ENCODE measurements at places on chromosomes 12 and 14.

DNA sequence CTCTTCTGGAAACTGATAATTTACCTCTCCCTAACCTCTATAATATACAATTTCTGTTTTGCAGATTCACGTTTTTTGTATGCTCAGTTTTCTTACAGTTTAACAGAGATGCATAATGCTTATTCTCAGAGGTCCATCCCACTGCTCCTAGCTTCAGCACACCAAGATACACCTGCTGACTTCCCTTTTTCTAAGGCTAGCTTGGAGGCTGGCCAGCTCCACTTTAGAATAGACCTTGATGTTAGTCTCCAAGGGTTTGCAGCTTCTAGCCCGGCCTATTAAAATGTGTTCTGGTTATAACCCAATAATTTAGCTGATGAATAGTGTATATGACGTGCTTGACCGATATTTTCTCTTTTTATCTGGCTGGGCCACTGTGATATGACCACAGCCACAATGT lies 261.2 kb downstream of the EGLN3 start:
- DNase-seq = no peak

- DNase-seq = no peak
These were observed 77.1 kb upstream of the ACTN1 start for GRCh38 chr14:69055999-69056788.

- peak; percentile 30 for DNase-seq
These were observed 523 bp downstream of the WSB2 start for GRCh38 chr12:118060301-118061010.

DNA sequence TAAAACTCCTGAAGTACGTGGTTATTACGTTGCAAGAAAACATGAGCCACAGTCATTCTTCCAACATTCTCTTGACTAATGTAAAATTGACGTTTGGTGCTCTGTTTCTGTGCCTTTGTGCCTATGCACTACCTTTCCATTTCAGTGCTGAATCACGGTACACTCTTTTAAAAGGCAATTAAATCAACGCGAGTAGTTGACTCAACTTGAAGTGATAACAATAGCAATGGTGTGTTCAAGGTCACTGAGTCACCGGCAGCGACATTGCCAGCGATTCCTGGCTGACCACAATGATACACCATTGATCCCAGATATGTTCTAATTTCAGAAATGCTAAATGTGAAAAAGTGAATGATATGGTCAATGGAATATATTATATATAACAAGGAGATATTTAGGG lies 17.8 kb downstream of the AK7 start:
- no peak for DNase-seq

GRCh38 chr12:129363041-129363440 lies 509.8 kb downstream of the GLT1D1 start:
- DNase-seq = no peak

GRCh38 chr14:101654051-101654450 lies 92.8 kb downstream of the DIO3 start:
- no peak for DNase-seq

DNA sequence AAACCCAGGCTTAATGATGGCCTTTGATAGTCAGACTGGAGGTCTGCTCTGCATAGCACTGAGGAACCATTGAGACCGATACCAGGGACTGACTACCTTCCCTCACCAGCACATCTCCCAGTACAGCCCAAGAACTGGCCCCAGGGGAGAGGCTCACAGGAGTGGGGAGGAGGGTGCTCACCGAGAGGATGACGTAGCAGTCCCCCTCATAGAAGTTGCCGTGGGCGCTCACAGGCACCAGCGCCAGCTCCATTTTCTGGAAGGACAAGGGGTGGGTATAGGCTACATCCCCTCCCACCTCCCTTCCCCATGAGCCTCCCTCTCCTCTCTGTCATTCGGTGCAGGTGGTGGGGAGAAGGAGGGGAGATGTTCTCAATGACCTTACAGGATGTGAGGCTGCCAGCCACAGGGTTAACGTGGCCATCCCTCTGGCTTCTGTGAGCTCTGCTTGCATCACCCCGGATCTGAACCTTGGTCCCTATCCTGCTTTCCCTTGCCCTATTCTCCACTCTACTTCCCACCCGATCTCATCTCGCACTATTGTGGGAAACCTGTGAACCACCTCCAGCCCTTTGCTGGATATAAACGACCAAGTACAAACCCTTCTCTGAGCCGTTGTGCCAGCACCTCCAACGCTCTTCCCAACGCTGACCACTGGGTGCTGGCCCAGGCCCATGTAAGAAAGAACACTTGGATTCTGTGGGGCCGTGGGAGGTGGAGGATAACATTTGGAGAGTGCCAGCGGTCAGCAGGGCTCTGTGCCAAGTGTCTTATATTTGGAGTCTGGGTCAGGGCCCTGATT lies 4.4 kb downstream of the AVIL start:
- no peak for DNase-seq

GRCh38 chr12:31008241-31008761 lies 65.4 kb upstream of the DDX11 start:
- DNase-seq = no peak

- DNase-seq = no peak
These were observed 20.5 kb downstream of the RBMS2 start for GRCh38 chr12:56542164-56542563.

DNA sequence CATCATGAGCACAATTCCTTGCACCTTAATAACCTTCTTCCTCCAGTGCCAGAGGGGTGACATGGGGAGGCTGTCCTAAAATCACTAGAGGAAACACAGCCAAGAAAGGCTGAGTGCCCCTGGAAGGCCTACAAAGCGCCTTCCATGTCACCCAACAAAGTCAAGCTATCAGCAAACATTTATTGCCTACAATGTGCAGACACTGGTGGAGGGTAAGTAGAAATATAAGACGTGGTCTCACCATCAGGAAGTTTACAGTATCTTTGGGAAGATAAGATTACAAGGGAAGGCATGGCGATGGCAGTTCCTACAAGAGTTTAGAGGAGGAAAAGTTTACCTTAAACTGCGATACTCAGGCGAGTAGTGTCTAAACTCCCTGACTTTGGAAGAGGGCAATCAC lies 27.9 kb downstream of the DMAC2L start:
- DNase-seq = no peak

- DNase-seq = no peak
These were observed 156.4 kb upstream of the PLXNC1 start for GRCh38 chr12:93991829-93992461.

DNA sequence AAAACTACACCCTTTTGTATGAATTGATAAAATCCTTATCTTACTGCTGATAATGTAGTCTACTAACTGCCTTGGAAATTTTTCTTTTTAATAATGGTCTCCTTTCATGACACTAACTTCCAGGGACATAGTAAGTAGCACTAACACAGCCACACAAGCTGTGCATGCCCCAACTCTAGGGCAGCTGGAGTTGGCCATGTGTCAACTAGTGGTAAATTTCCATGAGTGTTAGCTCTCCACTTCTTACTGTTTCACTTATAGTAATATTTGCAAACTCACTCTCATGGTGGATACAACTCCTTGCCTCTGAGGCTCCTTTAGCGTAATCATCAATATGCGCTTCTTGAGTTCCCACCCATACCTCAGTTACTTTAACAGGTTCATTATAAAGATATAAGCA lies 38.0 kb downstream of the LGR5 start:
- no peak for DNase-seq

DNA sequence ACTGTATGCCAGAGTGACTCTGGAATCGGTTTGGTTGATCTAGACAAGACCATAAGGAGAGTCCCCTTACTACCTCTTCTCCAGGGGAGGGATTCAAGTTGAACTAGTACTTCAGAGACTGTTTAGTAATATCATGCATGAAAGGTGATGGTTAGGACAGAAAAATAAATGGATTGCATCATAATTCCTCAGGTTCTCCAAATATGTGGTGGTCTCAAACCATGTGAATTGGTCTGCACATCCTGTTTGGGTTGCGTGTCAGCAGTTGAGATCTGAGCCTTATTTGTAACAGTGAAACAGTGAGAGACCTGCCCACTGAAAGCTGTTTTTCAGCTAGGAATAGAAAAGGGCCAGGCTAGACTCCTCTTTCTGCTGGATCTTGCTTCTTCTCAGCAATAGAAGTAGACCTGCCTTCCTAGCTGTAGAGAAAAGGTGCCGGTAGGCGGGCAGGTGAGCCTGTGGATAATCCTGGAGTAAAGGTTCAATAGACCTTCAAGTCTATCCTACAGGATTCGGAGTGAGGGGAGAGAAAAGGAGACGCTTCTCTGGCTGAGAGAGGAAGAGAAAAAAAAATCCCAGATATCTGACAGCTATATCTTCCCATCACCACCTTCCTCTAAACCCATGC lies 258.5 kb upstream of the E2F7 start:
- no peak for DNase-seq

DNA sequence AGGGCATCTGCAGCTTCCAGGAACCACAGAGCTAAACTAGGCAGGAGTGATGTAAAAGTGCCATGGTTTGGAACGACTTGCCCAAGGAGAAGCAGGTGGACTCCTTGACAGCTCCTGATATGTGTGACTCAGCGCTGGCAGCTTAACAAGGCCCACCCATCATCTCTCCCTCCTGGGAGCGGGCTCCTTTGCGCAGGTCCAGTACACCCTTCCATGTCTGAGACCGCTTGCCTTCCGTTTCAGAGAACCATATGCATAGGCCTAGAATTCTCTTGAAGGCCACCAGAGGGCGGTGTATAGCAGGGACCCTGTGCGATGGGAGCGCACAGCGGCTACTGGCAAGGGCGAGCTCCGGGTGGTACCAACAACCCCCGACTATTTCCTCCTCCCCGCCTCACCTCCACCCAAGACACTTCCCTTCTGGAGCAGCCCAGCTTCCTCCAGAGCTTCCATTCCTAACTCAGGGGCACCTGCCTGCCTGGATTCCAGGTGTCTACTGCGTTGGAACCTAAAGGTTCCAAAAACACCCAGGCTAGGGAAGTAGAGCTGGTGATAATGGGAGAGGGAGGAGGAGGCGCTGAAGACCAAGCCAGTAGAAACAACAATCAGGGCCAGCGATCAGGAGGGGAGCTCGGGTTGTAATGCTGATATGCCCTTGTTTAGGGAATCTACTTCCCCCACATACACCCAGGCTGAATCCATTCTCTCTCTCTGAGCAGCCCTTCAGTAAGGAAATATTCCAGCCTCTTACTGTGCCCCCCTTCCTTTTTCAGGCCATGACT lies 6.3 kb downstream of the DHH start:
- peak; percentile 53 for DNase-seq

- DNase-seq = no peak
These were observed 96.9 kb upstream of the TMPO start for GRCh38 chr12:98418357-98419075.

GRCh38 chr12:11877102-11877826 lies 193.5 kb upstream of the BCL2L14 start:
- DNase-seq = no peak

DNA sequence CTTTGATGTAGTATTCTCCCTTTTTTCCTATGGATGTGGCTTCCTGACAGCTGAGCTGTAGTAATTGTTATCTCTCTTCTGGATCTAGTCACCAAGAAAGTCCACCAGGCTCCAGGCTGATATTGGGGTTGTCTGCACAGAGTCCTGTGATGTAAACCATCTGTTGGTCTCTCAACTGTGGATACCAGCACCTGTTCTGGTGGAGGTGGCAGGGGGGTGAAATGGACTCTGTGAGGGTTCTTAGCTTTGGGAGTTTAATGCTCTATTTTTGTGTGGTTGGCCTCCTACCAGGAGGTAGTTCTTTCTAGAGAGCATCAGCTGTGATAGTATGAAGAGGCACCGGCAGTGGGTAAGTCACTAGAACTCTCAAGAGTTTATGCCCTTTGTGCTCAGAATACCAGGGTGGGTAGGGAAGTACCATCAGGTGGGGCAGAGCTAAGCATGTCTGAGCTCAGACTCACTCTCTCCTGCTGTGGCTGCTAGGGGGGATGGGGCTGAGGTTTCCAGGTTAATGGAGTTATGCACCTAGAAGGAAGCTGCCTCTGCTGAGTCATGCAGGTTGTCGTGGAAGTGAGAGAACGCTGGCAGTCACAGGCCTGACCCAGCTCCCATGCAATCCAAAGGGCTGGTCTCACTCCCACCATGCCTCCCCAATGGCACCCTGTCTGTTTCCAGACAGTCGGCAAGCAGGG lies 3.0 kb upstream of the TAS2R14 start:
- DNase-seq = no peak

GRCh38 chr14:104397956-104398355 lies 181.6 kb upstream of the C14orf180 start:
- no peak for DNase-seq

DNA sequence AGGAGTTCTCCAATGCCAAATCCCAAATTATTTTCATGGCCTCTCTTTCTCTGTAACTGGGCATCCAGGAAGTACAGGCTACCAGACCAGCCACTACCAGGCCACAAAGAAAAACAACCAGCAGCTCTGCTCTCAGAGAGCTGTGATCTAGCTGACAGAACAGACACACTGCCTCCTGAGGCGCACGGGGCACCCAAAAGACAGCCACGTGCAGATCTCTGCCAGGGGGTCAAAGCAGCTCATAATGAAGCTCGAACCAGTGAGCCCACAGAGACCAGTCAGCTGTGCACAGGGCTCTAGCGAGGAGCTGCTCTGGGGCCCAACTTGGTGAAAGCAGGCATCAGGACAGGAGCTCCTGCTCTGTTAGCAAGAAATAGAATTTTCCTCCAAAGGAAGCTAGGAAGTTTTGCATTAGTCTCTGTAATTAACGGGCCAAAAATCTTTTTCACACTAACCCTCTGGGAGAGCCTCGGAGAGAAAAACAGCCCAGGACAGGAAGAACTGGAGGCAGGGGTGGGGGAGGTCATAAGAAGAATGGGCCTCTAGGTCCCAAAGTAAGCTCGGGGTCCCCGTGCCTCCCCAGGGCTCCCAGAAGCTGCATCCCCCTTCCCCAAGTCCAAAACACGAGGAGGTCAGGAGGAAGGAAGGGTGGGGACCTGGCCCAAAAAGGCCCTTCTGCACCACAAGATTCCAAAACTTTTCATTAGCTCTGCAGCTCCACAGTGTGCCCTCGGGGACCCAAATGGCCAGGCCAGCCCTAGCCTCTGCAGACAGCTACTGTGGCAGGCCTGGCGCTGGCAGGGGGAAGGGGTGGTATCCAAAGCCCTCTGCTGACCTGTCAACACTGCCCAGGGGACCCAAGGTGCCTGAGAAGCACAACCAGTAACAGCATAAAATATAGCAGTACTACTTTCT lies 30.2 kb downstream of the ACTN1 start:
- no peak for DNase-seq

GRCh38 chr14:100903672-100904185 lies at the start of gene RTL1:
Gene RTL1, minus strand, starts transcription at chr14:100903722. Its CDS starts 18,934 bp downstream, at chr14:100884788.
- no peak for DNase-seq

DNA sequence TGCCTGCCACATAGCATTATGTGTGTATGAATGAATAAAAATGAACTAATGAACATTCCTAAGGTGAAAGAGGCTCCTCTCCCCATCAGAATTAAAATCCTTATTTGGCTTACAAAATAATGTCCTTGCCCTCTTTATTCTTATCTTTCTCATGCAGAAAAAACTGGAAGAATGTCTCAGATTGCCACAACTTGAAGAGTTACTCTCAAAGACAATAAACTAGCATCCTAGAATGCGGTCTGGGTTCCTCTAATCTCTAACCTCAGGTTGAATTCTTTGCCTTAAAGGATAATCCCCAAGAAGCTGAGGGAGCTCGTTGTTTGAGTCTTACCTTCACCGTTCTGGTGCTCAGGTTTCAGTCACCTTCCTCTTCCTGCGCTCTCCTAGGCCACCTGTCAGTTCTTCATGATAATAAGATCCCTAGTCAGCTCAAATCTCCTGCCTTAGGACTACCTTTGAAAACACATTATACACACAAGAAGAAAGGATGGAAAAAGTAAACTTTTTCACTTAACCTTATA lies 147.1 kb downstream of the PHLDA1 start:
- no peak for DNase-seq

- peak; percentile 8 for DNase-seq
These were observed 19.9 kb downstream of the EIF2B2 start for GRCh38 chr14:75022655-75023054.
